ENCODE measurements at places on chromosomes 3 and 15.

DNA sequence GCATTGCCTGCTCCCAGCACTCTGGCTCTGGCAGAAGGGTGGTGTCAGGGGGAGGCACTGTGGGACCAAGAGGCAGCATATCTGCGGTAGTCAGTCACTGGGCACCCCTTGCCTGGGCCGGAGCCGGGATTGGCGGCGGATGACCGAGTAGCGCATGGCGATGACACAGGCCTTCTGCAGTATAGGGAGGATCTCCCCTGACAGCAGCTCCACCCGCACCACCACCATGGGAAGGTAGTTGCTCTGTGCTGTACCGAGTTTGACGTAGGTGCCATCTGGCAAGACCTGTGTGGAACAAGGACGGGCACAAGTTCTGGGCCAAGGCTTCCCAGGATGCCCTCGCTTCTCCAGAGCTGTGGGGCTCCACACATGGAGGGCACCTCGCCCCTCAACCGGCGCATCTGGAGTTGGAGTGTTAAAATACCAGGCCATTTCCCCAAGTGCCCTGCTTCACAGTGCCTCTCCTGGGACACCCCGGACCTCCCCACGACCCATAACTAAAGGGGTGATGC lies 6.6 kb downstream of the ACOX2 start:
- DNase-seq: no peak

- no peak for DNase-seq
Measured at GRCh38 chr3:120498556-120499346, 48.0 kb upstream of the FSTL1 start.

DNA sequence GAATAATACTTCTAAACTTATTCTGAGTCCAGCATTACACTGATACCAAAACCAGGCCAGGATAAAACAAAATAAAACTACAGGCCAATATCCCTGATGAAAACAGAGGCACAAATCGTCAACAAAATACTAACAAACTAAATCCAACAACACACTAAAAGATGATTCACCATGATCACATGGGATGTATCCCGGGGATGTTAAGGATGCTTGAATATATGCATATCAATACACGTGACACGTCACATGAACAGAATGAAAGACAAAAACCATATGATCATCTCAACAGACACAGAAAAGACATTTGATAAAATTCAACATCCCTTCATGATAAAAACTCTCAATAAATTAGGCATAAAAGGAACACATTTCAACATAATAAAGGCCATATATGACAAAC lies 91.5 kb downstream of the CSNK1G1 start:
- DNase-seq: no peak

- DNase-seq: no peak
Measured at GRCh38 chr3:76405196-76405595, 619.8 kb upstream of the ZNF717 start.

DNA sequence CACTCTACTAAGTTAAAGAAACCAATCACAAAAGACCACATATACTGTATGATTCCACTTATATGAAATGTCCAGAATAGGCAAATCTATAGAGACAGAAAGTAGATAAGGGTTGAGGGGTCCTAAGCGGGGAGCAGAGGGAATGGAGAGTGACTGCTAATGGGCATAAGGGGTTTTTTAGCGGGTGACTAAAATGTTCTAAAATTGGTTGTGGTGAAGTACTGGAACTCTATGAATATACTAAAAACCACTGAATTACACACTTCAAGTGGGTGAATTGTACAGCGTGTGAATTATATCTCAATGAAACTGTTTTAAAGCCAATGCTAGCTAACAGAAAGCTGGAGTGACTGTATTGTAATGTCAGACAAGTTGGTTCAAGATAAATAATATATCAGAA lies 33.3 kb downstream of the KPNA1 start:
- no peak for DNase-seq

- no peak for DNase-seq
Measured at GRCh38 chr3:160973067-160973809, 131.9 kb downstream of the B3GALNT1 start.

DNA sequence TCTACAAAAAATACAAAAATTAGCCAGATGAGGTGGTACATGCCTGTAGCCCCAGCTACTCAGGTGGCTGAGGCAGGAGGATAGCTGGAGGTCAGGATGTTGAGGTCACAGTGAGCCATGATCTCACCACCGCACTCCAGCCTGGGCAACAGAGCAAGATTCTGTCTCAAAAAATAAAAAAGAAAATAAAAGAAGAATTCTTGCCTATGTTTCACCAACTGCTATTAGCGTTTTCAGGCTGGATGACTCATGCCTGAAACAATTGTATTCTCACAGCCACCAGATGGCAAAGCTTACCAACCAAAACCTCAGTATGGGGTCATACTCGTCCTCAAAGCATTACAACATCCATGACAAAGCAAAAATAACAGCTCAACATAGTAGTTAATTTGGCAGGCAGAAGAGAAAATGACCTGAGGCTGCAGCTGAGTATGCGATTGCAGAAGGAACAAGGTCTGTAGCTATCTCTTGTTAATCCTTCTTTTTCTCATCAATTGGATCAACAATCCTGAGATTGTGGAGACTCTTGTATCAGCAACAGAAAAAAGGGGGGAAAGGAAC lies 52.2 kb downstream of the TP53BP1 start:
- DNase-seq: no peak

DNA sequence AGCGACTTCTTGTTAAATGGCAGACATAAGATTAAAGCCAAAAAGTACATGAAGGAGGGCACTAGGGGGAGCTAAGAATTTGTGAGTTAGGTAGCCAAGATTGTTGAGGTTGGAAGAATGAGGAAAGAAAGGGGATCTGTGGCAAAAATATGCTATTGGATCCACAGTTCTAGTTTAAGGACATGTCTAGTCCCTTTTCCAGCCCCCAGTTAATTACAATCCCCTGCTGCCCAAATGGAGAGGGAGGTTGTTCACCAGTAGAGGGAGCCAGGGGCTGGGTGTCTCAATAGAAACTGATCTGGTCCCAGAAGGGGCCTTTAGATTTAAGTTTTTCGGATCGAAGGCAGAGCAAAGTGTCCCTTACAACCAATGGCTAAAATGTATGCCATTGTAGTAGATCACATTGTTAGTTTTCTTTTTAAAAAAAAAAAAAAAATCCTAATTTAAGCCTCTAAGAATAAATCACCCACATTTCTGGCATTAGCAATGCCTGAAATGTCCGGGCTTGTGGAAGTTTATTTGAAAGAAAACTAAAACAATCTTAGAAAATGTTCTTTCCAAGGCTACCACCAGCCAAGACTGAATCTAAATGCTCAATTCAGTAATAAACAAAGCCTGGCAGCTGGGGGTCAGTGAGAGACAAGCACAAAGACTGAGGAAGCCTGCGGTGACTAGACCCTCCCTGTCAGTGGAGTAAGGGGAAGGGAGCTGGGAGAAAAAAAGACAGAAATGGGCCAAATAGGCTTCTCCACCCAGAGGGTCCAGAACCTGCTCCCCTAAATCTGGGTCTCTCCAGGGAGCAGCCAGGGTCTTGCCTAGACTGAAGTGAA lies 7.1 kb downstream of the COL8A1 start:
- DNase-seq: no peak

- DNase-seq: no peak
Measured at GRCh38 chr15:51267051-51267702, 71.2 kb downstream of the CYP19A1 start.

DNA sequence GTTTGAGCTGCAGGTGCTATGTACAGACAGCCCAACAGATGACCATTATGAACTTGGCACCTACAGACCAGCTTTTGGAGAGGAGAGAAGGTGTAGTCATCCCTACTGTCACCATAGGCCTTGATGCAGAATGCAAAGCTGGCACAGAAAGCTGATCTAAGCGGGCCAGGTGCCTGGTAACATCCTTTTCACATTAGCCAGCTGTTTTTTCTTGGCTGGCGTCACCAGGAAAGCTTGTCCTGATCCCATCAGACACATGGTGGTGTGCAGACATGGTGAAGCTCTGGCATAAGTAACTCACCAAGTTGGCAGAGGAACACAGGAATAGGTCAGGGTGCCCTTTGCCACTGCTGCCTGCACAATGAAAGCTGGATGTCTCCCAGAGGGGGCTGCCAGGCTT lies 97.2 kb upstream of the MB21D2 start:
- DNase-seq: no peak

GRCh38 chr3:181719991-181720680 lies 8.4 kb downstream of the SOX2 start:
- DNase-seq: no peak

GRCh38 chr3:31262201-31262600 lies 270.5 kb upstream of the STT3B start:
- no peak for DNase-seq

DNA sequence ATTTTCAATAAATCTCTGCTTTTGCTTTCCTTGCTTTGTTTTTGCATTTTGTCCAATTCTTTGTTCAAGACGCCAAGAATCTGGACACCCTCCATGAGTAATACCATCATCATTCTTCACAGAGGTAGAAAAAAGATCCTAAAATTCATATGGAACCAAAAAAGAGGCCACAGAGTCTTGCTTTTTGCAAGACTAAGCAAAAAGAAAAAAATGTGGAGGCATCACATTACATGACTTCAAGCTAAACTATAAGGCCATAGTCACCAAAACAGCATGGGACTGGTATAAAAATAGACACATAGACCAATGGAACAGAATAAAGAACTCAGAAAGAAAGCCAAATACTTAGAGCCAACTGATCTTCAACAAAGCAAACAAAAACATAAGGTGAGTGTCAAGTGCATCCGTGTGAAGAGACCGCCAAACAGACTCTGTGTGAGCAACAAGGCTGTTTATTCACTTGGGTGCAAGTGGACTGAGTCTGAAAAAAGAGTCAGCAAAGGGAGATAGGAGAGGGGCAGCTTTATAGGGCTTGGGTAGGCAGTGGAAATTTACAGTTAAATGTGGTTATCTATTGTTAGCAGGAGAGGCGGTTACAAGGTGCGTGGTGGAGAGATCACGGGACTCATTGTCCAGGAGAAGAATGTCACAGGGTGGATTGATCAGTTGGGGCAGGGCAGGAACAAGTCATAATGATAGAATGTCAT lies 10.9 kb downstream of the STRIT1 start:
- DNase-seq: no peak

DNA sequence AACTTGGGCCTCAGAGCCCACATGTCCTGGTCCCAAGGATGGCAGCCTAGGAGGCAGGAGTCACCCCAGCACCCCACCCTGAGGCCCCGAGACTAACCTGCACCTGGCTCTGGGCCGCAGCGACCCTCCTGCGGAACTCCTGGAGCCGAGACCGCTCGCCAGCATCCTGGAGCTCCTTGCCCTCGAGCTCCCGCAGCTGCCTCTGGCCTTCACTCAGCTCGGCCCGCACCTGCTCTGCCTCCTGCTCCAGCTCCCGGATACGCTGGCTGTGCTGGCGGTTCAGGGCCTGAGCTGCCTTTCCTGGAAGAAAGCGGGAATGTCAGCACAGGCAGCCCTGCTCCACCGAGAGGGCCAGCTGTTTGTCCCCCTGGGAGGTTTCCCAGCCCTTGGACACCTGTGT lies 13.2 kb downstream of the KIF7 start:
- DNase-seq: no peak

DNA sequence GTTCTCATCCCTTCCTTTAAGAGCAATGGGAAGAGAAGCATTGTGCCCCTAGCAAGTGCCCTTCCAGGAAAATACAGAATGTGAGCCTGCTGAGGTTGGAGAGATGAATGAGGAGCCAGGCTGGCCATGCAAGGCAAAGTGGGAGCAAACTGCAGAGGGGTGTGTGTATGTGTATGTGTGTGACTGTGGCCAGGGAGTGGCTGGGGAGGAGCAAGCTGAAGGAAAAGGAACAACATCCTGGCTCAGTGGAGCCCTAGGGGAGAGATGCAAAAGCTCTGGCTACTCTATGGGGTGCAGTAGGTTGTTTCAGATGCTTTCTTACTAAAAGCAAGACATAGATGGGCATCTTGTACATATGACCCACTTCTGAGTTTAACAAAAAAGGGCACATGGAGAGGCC lies 20.6 kb downstream of the FOXP1 start:
- DNase-seq: no peak

DNA sequence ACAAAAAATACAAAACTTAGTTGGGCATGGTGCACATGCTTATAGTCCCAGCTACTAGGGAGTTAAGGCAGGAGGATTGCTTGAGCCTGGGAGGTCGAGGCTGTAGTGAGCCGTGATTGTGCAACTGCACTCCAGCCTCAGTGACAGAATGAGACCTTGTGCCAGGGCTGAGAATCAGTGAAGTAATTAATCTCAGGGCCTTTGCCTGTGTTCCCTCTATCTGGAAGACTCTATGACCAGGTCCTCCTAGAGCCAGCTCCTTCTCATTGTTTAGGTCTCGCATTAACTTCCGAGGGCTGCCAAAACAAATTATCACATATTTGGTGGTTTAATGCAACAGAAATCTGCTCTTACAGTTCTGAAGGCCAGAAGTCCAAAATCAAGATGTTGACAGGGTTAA lies 41.4 kb upstream of the FLNB start:
- DNase-seq: no peak

GRCh38 chr3:25895443-25895842 lies 105.6 kb downstream of the OXSM start:
- DNase-seq: no peak

DNA sequence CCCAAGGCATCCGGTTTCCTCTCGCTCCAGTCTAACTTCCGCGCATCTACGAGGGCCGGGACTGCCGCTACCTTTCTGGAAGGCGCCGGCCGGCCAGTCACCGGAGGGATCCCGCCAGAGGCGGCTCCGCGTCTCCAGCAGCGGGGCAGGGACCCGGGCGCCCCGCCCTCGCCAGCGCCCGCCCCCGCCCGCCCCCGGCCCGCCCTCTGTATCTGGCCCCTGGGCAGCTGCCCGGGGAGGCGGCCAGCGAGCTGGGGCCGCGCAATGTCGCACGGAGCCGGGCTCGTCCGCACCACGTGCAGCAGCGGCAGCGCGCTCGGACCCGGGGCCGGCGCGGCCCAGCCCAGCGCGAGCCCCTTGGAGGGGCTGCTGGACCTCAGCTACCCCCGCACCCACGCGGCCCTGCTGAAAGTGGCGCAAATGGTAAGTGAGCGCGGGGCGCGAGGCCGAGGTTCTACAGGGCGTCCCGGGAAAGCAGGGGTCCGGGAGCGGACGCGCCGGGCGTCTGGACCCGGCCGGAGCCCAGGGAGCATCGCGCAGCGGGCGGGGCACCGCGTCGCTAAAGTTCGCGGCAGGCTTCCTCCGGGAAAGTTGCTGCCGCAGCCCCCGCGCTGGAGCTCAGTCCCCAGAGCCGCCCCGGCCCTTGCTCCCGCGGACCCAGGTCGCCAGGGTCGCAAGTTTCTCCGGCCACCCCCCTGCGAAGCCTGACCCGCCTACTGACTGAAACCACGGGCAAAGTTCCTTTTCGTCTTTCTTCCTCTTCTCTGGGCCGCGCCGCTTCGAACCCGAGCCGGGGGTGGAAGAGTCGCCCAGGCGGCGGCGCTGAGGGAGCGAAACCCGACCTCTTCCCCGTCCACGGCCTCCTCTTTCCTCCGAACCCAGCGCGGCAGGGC lies at the start of gene CMTM7:
TSS of gene CMTM7 (plus strand) at position 211 of the 893 bp plus-strand sequence. CDS start at position 265, 54 bp downstream.
- no peak for DNase-seq

GRCh38 chr3:104273046-104273649 lies 1093.6 kb upstream of the ALCAM start:
- DNase-seq: no peak

Measured in stimulated activated CD4-positive, alpha-beta T cell treated with anti-CD3 and anti-CD28 coated beads, Interleukin-1b, Interleukin-23, amount 100 ng/mL, for 1 hour (primary cell).